ENCODE measurements at places on chromosomes 1 and 21. TPM values are rescaled to one million over a fixed set of nuclear protein-coding genes. Genes with fewer than 3 reads are reported as not detected.

LCE3B gene
- total RNA-seq, result not detected

RAP1GAP gene
- total RNA-seq, result 1.8 TPM

C1orf94 gene
- not detected for total RNA-seq

RPL11 gene
- total RNA-seq, result 589 TPM

PTP4A2 gene
- total RNA-seq, result 204 TPM

SLC25A34 gene
- 0.90 TPM for total RNA-seq

TMEM51 gene
- 1.9 TPM for total RNA-seq

CTTNBP2NL gene
- 52.2 TPM for total RNA-seq

TDRD10 gene
- not detected for total RNA-seq

SLC6A9 gene
- total RNA-seq, result 67.3 TPM

FAM151A gene
- not detected for total RNA-seq

LCE1C gene
- total RNA-seq, result not detected

LEMD1 gene
- total RNA-seq, result not detected

SLC26A9 gene
- not detected for total RNA-seq

C1orf210 gene
- not detected for total RNA-seq

LY9 gene
- total RNA-seq, result not detected

PERM1 gene
- 0.31 TPM for total RNA-seq

NSL1 gene
- total RNA-seq, result 20.0 TPM

MCOLN2 gene
- total RNA-seq, result not detected

MAEL gene
- total RNA-seq, result not detected

All from chondrocyte (in vitro differentiated cells).